ENCODE measurements at places on chromosomes 2 and 18.

DNA sequence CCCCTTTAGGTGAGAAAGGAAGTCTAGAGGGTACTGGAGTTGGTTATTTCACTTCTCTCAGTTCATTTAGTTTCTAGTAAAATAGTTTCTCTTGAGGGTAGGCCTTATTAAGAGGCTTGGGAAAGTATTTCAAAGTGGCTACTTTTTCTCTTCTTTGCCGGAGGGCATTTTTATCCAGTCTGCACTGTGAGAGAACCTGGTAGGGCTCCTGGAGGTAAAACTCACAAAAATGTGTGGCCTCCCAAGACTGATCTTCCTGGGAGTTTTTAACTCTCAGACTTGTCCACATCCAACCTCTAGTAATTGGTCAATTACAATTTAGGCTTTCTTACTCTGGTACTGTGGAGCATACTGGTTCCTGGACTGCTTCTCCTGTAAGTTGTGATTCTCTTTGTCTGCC, 28.0 kb downstream of the EHBP1 start:
- DNase-seq = no peak

- DNase-seq = no peak
Observed at GRCh38 chr2:73827660-73828388, 937 bp upstream of the STAMBP start.

- DNase-seq = peak; percentile 38
Observed at GRCh38 chr2:133421516-133422324, 146.5 kb downstream of the NCKAP5 start.

DNA sequence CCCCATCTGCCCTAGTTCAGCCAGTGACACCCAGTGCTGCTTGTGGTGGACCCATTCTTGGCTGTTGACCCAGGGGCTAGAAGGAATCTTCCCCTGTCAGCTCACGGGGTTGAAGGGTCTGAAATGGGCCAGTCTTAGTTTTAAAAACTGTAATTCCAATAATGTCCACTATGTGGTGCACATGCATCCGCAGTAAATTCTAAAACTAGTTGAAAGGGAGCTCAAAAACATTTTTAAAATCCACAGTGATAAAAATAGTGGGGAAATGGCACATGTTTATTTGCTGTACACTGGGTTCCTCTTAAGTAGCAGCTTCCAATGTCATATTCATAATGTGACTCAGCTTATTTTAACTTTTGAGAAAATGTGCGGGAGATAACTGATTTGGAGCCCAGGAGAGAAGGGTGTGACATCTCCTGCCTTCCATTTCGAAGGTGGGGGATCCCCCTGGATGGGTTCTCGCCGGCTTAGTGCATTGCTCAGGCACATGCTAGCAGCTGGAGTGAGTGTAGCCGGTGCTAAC, 32.8 kb downstream of the GRHL1 start:
- DNase-seq = no peak

- no peak for DNase-seq
Observed at GRCh38 chr2:128661311-128661710, 342.6 kb upstream of the HS6ST1 start.

GRCh38 chr2:177753682-177754491, 318.7 kb downstream of the PDE11A start:
- peak; percentile 84 for DNase-seq

DNA sequence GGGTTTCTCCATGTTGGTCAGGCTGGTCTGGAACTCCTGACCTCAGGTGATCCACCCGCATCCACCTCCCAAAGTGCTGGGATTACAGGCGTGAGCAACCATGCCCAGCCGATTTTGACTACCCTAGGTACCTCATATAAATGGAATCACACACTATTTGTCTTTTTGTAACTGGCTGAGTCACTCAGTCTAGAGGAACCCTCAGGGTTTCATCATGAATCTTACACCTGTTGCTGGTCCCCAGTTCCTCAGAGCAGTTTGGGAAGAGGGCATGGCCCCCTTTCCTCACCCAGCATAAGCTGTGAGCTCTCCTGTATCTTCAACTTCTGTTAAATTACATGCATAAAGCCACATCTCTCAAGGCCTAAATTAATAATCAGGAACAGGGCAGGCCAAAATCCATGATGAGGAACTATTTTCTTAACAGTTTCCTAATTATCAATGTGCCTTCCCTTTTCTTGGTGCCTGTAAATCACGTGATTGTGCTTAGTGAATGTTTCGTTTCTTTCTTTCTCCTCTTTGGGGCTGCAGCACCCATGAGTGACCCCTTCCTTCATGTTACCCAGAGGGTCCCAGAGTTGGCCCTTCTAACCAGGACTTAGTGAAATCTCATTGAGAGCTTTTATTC, 20.9 kb downstream of the DYSF start:
- DNase-seq = no peak

- peak; percentile 70 for DNase-seq
Observed at GRCh38 chr2:54557601-54558187, 101.6 kb downstream of the SPTBN1 start.

- no peak for DNase-seq
Observed at GRCh38 chr2:101985793-101986164, 6.0 kb upstream of the IL1R2 start.

DNA sequence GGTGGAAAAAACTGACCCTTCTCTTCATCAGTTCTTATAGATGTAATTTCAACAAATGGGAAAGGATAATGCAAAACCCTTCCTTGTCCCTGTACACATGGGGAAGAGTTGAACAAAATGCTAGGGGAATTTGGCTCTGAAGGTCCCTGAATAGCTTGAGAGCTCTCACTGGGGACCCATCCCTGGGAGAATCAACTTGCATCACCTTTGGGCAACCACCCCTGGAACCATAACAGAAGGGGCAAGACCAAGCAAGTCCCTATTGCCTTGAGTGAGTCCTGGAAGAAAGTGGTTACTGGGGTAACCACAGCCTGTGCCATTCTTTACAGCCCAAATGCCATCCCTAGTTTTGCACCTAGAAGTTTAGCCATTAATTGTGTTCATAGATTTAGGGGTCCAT, 52.2 kb upstream of the B3GNT2 start:
- no peak for DNase-seq

DNA sequence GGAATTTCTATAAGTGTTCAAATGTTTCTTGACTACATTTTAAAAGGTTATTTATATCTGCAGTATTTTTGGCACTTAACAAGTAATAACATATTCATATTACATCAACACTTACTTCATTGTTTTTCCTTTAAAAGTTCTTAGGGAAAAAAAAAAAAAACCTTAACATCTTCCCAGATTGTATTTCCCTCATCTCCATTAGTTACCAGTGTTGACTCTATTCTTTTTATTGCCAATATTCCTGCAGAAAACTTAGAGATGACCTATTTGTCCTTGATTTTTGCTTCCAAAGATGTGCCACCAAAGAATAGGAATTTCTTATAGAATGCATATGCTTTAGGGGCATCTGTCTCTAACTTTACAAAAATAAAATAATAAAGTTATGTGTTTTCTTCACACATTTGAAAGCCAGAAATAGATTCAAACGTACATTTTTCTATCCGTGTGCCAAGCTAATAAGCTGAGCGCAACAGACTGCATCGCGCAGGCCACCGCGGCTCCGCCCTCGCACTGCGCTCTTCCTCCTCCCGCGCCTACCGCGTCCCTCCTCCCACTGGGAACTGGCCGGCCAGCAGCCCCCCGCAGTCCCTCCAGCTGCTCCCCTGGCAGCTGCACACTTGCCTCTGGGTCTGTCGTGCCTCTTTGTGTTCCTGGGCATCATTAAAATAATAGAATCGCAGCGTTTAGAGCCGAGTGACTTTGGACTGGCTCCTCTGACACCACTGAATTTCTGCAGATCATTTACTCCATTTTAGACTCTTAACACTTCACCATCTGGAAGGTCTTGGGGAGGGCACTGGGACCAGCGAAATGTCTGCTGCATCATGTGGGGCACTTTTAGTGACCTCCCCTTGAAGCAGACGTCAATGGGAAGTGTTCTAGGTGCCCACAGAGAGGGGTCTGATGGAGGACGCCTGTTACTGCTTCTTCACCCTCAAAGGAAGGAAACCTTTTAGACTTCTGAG, 21.2 kb upstream of the NAB1 start:
- DNase-seq = peak; percentile 69

DNA sequence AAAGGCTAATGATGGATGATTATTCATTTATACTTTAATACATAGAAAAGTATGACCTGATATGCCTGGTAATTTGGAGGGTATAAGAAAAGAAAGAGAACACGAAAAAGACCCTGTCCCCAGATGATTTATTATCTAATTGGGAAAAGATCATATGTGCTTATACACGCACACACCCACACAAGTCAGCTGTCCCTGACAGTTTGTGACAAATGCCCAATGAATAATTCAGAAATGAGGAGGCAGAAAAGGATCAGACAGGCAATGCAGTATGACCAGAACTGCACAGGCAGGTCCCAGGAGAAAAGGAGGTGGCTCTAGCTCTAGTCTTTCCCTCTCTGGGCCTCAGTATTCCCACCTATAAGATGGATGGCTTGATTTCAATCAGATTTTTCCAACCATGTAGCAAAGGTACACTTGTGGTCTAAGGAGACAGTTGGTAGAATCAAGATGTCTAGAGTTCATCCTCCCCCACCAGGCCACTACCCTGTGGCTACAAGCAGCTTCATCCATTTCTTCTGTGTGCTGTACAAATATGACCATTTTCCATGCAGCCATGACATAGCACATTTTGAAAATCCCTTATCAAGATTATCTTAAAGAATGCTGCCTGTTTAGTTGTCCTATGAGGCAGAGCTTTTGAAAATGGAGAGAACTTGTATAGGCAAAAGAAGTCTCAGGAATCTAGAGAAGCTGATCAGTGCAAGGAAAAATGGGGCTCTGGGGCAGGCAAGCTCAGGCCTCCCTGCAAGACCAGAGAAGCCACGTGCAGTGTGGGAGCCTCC, 19.7 kb downstream of the CYRIA start:
- DNase-seq = no peak

DNA sequence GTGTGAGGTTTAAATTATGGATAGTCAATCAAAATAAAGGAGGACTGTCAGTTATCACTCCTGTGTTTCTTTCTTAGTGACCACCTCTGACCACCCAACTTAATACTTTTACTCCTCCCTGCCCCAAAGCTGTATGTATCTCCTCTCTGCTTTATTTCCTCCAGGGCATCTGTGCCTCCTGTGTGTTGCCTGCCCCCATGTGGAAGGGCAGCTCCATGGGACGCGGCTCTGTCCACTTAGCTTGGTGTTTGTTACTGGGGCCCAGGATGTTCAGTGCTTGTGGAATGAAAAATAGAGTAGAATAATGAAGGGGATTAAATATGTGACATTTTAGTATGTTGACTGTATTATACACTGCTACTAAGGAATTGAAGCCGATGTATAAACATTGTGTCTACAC, 9.8 kb downstream of the ACP1 start:
- DNase-seq = no peak

DNA sequence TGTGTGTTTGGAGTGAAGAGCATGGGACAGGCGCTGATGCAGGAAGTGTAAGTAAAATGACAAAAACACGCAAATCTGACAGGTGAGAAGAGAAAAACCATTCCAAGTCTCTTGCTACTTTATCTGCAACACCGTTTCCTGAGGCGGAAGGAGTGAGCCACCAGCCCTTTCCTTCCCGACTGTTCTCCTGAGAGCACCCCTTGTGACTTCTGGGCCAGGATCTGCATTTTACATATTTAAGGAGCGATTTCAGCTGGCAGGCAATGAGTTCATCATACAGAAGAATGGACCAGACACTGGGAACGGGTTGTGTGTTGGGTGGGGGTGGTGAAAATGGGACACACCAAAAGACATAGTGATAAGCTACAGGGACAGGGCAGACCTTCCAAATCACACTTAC, 277.3 kb downstream of the TGIF1 start:
- DNase-seq = no peak

GRCh38 chr2:46479265-46479664, at the start of gene TMEM247:
TMEM247 (plus strand) TSS chr2:46479565.
- no peak for DNase-seq

DNA sequence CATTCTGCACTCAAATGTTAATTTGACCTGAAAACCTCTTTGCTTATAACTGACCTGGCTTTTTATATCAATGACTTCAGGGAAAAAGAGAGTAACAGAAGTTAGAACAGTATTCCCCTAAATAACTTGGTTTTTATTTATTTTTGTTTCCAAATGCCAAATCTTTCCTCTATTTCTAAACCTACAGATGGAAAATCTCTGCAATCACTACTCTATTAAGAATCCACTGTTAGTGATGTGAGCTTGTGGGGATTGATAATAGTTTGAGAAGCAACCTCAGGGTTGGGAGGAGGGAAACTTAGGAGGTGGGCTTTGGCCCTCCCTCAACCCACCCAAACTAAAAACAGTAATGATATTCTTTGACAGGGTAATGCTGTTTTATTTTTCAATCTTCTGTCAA, 351.8 kb downstream of the DCC start:
- no peak for DNase-seq

DNA sequence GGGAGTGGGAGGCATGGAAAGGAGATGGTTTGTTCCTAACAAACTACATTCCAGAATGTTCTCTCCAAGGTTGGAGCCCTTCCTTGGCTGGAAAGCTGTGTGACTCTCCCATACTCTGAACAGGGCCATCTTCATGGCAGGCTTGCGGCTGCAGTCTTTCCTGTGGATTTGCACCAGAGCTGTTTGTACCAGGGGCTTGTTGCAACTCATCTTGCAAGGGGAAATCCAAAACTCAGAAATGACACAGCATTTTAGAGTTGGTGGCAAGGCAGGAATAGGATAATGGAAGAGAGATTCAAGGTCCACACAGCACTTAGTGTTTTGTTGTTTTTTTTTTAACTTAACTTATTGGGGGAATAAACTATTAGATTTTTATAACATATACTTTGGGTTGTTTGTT, 73.7 kb upstream of the ZNF516 start:
- no peak for DNase-seq

DNA sequence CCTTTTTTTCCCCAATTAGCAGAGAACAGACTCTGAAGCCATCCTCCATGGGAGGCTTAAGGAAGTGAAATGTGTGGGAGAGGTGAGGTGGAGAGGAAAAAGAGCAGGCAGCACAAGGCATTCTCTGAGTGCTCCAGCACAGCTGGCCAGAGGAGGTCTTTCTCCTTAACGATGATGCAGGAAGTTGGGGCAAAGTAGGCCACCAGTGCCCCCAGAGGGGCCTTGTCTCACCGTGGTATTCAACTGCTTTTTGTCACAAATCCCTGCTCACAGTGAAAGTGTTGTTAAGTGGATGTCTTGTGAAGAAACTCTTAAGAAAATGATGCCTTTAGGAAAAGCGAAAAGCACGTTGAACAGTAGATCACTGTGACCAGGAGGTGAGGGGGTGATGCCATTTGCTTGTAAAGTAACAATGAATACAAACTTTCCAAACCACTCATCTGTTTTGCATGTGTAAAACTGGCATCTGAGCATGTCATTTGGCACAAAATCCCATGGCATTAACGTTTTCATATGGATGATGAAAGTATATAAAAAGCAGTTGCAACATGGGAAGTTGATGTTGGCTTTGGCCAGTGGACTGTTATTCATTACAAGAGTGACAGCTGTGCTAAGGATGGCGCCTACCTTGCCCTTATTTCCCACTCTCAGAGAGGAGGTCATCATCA, 49.2 kb upstream of the CDC42EP3 start:
- DNase-seq = no peak

GRCh38 chr18:42339372-42339771, 384.3 kb downstream of the PIK3C3 start:
- DNase-seq = no peak

DNA sequence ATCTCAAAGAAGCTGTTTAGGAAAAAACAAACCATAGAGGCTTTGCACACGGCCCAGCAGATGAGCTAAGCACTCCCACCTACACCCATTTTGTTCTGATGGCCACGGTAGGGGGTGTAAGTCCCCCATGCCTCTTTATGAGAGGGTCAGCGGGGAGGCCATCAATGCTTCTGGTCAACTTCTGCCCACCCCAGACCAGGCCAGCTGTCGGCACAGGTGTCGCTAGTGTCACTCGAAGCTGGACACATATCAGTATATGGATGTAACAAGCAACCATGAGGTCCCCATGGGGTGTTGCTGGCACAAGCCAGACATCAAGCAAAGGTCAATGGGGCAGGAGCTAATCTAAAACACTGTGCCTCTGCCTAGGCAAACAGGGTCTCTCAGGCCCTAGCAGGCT, 23.7 kb upstream of the SLC35F6 start:
- no peak for DNase-seq
